ENCODE measurements at places on chromosomes 4 and X. TPM values are rescaled to one million over a fixed set of nuclear protein-coding genes. Genes with fewer than 3 reads are reported as not detected.

GRCh38 chr4:129422277-129422676 is 326.3 kb downstream of the C4orf33 start:
- no peak overlapping the region for H3K4me3 ChIP-seq
- no peaks in the 10 kb centered on the region for H3K36me3 ChIP-seq
- H3K27me3 ChIP-seq: no peaks in the 10 kb centered on the region
- H3K27ac ChIP-seq: no peak overlapping the region
- DNase-seq: no peak

ADH1A gene
- polyA plus RNA-seq: not detected

DNA sequence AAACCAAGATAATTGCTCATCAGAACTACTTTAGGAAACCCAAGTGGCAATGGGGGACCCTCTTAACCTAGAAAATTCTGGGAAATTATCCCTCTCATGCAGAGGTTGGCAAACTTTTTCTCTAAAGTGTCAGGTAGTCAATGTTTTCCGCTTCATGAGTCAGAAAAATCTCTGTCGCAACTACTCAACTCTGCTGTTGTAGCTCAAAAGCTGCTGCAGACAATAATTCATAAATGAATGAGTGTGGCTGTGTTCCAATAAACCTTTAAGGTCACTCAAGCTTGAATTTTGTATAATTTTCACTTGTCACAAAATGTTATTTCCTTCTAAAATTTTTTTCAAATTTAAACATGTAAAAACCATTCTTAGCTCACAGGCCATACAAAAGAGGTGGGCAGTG is 193.4 kb upstream of the MID1 start:
- no peak for DNase-seq
- H3K27me3 ChIP-seq: no peaks in the 10 kb centered on the region
- no peak overlapping the region for H3K27ac ChIP-seq

GLRA2 gene
- 49.6 TPM for polyA plus RNA-seq

DNA sequence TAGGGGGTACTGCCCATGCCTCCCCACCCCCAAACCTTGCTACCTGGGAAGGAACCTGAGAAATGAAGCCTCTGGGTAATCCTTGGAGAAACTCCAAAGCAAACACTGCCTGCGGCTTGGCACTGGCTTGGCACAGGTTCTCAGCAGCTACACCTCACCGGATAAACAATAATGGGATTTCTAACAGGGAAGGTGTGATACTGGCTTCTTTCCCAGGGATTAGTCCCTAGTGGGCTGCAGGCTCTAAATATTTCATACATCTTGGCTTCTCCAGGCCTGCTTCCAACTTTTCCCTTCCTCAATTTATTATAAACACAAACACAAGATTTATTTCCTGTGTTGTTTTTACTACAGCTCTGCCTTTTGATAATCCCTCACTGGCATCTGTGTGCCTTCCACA is 12.5 kb downstream of the SEC24D start:
- no peak for DNase-seq
- no peak overlapping the region for H3K4me3 ChIP-seq
- no peaks in the 10 kb centered on the region for H3K27me3 ChIP-seq
- peaks cover 7% of the 10 kb centered on the region for H3K36me3 ChIP-seq

DNA sequence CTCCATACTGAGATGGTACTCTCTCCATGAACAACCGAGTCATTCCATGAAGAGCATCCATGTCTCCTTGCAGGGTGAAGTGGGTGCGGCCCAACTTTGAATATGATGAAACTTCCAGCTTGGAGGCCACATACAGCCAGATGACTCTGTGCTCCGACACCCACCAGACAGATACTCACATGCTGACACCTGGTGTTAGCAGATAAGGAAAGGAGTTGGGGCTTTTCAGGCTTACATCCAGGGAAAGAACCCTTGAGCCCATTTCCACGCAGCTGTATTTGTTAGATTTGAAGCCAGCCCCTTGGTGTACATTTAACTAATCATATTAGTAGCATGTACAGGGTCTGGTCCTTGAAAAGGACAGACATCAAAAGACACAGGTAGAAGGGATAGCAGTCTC is 62.1 kb upstream of the PRRG3 start:
- H3K36me3 ChIP-seq: no peaks in the 10 kb centered on the region
- no peak overlapping the region for H3K27ac ChIP-seq
- H3K27me3 ChIP-seq: no peaks in the 10 kb centered on the region

GAGE1 gene
- not detected for polyA plus RNA-seq

GRCh38 chrX:76454456-76454927 is 27.0 kb downstream of the MAGEE1 start:
- peak; percentile 22 for DNase-seq
- no peak overlapping the region for H3K4me3 ChIP-seq
- no peak overlapping the region for H3K27ac ChIP-seq
- H3K4me1 ChIP-seq: no peaks in the 10 kb centered on the region

DDX53 gene
- polyA plus RNA-seq: not detected

DNA sequence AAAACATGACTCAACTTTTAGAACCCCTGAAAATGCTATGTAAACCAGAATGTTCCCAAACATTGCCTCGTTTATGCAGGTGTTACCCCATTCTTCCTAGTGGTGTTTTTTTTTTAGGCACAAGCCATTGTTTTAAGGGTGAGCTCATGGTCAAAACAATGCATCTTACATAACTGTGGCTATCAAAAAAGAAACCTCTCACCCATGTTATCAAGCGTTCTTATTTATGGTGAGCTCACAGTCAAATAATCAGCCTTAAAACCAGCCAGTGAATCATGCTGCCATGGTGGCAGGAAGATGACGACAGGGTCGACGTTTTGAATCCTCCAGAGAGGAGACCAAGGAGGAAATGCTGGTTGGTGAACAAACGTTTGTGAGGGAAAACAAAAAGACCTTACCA is 195.2 kb downstream of the KDR start:
- H3K27me3 ChIP-seq: no peaks in the 10 kb centered on the region
- no peak overlapping the region for H3K27ac ChIP-seq
- no peak for DNase-seq
- H3K4me1 ChIP-seq: peaks cover 3% of the 10 kb centered on the region

DNA sequence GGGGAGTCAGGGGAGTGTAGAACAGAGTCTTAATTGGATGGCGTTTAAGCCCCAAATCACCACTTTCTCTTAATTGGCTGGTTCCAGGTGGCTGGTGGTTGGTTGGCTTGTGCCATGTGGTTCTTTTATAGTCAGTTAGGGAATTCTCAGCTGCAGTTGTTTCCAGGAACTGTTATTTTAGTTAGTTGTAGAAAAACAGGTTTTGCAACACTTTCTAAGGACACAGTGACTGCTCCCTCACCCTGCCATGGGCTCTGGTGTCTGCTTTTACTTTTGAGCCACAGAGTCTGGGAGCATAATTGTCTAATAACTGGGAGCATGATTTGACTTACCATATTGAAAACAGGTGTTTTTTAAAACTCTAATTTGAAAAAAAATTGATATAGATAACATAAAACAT is 75.8 kb upstream of the PCDH18 start:
- no peaks in the 10 kb centered on the region for H3K36me3 ChIP-seq
- no peaks in the 10 kb centered on the region for H3K4me1 ChIP-seq
- H3K27ac ChIP-seq: no peak overlapping the region
- no peak for DNase-seq
- H3K4me3 ChIP-seq: no peak overlapping the region

FMR1NB gene
- polyA plus RNA-seq: not detected

DNA sequence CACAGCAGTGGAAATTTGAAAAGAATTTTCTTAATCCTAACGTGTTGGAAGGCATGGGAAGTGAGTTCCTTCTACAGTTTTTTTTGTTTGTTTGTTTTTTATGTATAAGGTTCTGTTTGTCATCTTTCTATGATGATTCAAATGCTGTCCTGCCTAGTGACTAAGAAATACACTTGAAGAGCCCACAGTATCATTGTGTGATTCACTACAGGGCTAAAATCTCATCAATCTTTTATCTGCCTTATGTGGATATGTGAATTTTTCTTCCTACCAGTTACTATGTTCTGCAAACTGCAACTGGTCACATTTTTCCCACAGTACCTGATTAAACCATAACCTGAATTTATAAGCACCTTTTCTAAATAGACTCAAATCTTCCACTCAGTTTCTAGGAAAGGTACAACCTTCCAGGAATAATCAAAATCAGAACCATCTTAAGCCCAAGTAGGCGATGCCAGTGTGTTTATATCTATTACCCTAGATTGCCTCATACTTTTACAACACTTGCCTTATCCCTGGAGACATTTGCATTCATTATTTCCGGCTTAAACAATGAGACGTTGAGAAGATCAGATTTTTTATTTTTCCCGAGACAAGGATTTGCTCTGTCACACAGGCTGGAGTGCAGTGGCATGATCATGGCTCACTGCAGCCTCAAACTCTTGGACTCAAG is 214.6 kb upstream of the GALNT7 start:
- no peaks in the 10 kb centered on the region for H3K36me3 ChIP-seq
- no peaks in the 10 kb centered on the region for H3K27me3 ChIP-seq
- no peak overlapping the region for H3K27ac ChIP-seq
- peaks cover 4% of the 10 kb centered on the region for H3K4me1 ChIP-seq
- no peak for DNase-seq

DNA sequence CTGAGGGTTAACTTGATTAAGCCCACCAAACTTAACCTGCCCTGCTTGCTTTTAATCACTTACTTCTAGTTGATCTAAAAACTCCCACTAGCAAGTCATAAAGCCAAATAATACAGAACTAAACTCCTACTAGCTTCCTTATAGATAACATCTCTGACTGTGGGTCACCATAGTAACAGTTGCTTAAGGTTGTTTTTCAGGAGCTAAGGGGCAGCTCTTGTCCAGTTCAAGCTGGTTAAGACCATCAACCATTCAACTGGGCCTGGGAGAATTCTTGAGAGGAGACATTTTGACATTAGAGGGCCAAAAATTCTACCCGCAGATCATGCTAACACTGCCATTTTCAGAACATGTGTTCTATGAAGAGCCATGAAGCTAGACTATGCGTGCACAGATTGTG is 67.0 kb downstream of the UCHL1 start:
- no peak overlapping the region for H3K4me3 ChIP-seq
- no peaks in the 10 kb centered on the region for H3K4me1 ChIP-seq
- H3K27ac ChIP-seq: no peak overlapping the region
- DNase-seq: no peak
- no peaks in the 10 kb centered on the region for H3K36me3 ChIP-seq
- H3K27me3 ChIP-seq: no peaks in the 10 kb centered on the region

DNA sequence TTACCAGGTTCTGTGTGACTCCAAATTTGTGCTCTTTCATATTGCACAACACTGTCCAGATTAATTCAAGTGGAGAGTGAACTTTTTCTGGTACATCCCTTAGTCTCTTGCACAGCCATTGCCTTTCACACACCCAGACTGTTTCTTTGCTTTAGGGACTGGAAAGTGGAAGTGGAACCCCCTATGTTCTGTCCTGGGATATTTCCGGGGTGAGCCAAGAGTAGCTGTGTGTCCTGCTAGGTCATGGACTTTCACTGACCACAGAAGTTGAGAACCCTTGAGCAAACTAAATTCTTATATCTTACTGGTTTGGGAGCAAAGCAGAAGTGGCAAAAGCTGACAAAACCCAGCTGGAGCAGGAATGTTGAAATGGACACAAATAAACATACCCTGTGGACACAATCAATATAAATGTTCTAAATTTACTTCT is 10.3 kb upstream of the VSIG4 start:
- no peaks in the 10 kb centered on the region for H3K4me1 ChIP-seq
- no peak for DNase-seq
- H3K36me3 ChIP-seq: no peaks in the 10 kb centered on the region
- H3K4me3 ChIP-seq: no peak overlapping the region
- H3K27ac ChIP-seq: no peak overlapping the region

SPP1 gene
- 327 TPM for polyA plus RNA-seq

DNA sequence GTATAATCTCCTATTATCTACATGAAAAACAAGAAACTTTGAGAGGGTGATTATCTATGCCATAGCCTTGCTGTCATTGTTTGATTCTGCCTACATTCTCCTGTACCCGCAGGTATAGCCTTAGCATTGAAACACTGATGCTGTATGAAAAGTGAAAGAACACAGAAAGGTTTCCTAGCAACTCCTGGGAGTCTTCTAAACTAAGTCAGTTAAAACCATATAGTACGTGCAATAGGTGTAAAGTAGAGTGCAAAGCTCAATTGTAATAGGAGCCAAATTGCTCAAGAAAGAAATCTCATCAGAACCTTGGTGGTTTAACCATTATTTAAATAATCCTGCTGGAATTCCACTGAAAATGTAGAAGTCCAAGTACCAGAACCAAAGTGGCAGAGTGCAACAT is 489.7 kb downstream of the PCDH10 start:
- H3K4me3 ChIP-seq: no peak overlapping the region
- no peaks in the 10 kb centered on the region for H3K36me3 ChIP-seq
- no peaks in the 10 kb centered on the region for H3K27me3 ChIP-seq
- no peak overlapping the region for H3K27ac ChIP-seq
- DNase-seq: no peak

GRCh38 chr4:113146876-113147358 is 97.5 kb downstream of the ANK2 start:
- no peaks in the 10 kb centered on the region for H3K36me3 ChIP-seq
- H3K27ac ChIP-seq: peak overlapping the region; percentile 67
- no peak for DNase-seq

SUPT20HL2 gene
- 0.13 TPM for polyA plus RNA-seq

GRCh38 chr4:113732967-113733527 is 28.5 kb downstream of the CAMK2D start:
- no peaks in the 10 kb centered on the region for H3K27me3 ChIP-seq
- H3K27ac ChIP-seq: no peak overlapping the region
- no peaks in the 10 kb centered on the region for H3K4me1 ChIP-seq
- H3K36me3 ChIP-seq: peaks cover 3% of the 10 kb centered on the region
- no peak overlapping the region for H3K4me3 ChIP-seq

METTL14 gene
- polyA plus RNA-seq: 39.2 TPM

- peaks cover 13% of the 10 kb centered on the region for H3K36me3 ChIP-seq
- no peak overlapping the region for H3K4me3 ChIP-seq
- H3K27ac ChIP-seq: no peak overlapping the region
- H3K27me3 ChIP-seq: no peaks in the 10 kb centered on the region
- H3K4me1 ChIP-seq: no peaks in the 10 kb centered on the region
- DNase-seq: no peak
These were observed 20.0 kb upstream of the FGFBP2 start for GRCh38 chr4:15982842-15983524.

GRCh38 chrX:134803551-134804183 is 145.4 kb upstream of the PLAC1 start:
- no peaks in the 10 kb centered on the region for H3K36me3 ChIP-seq
- H3K4me3 ChIP-seq: no peak overlapping the region
- no peaks in the 10 kb centered on the region for H3K4me1 ChIP-seq
- H3K27ac ChIP-seq: no peak overlapping the region

DNA sequence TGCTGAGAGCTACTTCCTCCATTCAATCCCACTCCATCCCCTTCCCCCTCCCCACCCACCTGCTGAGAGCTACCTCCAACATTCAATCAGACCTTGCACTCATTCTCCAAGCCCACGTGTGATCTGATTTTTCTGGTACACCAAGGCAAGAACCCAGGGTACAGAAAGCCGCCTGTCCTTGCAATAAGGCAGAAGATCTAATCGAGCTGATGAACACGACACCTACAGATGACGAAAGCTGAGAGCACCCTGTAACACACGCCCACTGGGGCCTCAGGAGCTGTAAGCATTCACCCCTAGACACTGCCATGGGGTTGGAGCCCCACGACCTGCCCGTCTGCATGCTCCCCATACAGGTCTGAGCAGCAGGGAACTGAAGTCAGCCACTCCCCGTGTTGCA is 58.3 kb downstream of the TRIML1 start:
- no peak for DNase-seq
- no peaks in the 10 kb centered on the region for H3K27me3 ChIP-seq
- no peaks in the 10 kb centered on the region for H3K4me1 ChIP-seq
- H3K4me3 ChIP-seq: no peak overlapping the region
